ENCODE measurements at places on chromosomes 2 and 18.

DNA sequence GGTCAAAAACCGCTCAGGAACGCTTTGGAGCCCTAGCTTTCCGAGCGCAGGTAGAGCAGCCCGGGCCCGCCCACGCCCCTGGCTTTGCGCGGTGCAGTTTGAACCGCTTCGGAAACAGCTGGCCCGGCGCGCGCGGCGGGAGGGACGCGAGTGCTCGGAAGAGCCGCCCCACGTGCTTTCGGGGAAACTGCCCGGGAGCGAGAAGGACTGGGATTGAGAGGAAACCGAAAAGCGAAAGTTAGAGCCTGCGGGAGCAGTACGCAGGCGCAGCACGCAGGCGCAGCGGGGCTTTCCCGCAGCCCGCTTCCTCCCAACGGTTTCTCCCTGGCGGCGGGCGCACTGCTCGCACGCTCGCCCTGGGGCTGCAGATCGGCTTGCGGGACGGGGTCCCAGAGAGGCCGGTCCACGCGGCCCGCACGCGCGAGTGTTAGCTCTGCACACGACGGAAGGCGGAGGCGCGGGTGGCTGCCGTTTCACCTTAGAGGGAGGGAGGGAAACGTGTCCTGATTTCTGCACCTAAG, 6.3 kb upstream of the STAT1 start:
- no peak overlapping the region for H3K27ac ChIP-seq
- DNase-seq = peak; percentile 99
- no peak overlapping the region for H3K4me3 ChIP-seq
- H3K4me1 ChIP-seq = peaks cover 32% of the 10 kb centered on the region
- H3K27me3 ChIP-seq = no peaks in the 10 kb centered on the region

- peak overlapping the region; percentile 60 for H3K4me3 ChIP-seq
- DNase-seq = no peak
- H3K4me1 ChIP-seq = peaks cover 55% of the 10 kb centered on the region
- H3K27me3 ChIP-seq = no peaks in the 10 kb centered on the region
- peak overlapping the region; percentile 63 for H3K27ac ChIP-seq
Measured at GRCh38 chr2:233414777-233415570, 60.7 kb downstream of the DGKD start.

DNA sequence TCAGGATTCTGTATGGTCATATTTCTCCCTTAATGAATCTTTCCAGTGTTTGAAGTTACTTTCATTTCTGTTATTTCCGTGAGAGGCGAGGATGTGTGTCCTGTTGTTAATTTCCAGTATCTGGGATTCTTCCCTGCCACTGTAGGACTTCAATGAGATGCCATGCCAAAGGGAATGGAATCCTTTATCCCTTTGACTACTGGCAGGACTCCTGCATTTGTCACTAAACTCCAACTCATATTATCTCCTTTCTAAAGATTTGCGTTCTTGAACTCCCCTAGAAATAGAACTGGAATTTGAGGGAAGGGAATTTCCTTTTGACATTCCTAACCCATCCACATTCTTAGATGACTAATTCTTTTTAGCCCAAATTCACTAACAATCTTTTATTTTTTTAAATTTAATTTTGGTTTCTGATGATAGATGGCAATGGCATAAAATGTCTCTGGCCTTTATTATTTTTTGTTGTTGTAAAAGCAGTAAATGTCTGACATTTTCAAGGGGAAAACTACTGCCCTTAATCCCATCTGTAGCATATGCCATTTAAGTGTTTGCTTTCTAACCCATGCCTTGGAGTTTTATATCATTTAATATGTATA, 87.8 kb upstream of the EML6 start:
- H3K27ac ChIP-seq = no peak overlapping the region
- H3K4me1 ChIP-seq = peaks cover 22% of the 10 kb centered on the region
- no peak overlapping the region for H3K4me3 ChIP-seq
- peaks cover 46% of the 10 kb centered on the region for H3K36me3 ChIP-seq
- no peaks in the 10 kb centered on the region for H3K27me3 ChIP-seq
- no peak for DNase-seq

GRCh38 chr2:112162956-112163355, 24.8 kb downstream of the FBLN7 start:
- H3K27me3 ChIP-seq = peaks cover 10% of the 10 kb centered on the region
- H3K27ac ChIP-seq = no peak overlapping the region
- no peak for DNase-seq
- H3K4me1 ChIP-seq = peaks cover 6% of the 10 kb centered on the region
- no peak overlapping the region for H3K4me3 ChIP-seq

DNA sequence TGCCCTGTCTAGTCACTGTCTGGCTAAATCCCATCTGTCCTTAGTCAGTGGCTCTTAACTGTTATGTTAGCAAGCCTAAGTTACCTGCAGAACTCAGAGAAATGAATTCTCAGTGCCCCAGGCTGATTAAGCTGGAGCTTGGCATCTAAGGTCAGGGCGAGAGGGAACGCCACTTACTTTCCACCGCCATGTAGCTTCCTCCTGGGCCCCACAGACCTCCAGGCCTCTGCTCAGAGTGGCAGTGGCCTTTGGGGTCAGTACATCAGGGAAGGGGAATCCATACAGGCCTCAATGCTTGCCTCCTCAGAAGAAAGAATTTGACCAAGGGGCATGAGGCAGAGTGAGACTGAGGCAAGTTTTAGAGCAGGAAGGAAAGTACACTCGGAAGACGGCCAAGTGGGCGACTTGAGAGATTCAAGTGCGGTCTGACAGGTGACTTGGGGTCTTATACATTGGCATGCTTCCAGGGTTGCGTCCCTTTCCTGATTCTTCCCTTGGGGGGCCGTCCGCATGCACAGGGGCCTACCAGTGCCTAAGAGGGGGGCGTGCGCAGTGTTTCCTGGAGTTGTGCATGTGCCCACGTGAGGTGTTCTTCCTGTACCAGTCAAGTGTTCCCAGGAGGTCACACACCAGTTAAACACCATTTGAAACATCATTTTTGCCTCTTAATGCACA, 64.1 kb downstream of the EMILIN2 start:
- H3K4me3 ChIP-seq = no peak overlapping the region
- no peak for DNase-seq
- peaks cover 11% of the 10 kb centered on the region for H3K36me3 ChIP-seq
- no peak overlapping the region for H3K27ac ChIP-seq

DNA sequence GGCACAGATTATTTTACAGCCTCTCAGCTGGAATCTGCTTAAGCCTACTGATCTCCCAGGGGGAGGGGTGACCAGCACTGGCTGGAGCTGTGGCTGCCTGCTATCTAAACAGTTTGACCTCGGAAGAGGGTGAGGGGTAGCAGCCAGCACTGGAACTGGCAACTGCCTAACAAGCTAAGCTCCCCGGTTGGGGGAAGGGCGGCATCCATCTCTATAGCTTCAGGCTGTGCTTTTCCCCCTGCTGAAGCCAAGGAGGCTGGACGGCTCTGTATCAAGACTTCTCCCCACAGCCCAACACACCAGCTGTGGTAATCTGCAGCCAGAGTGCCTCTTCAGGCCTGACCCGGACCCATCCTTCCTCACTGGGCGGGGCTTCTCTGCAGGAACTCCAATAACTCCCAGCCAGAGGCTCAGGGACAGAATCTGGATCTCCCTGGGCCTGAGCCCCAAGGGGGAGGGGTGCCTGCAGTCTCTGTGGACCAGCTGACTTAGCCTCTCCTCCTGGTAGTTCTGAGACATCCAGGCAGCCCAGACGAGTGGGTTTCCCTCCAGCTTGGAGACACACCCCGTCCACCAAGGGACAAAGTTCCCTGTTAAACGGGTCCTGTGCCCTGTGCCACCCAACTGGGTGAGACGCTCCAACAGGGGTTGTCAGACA, 560.2 kb downstream of the LRP1B start:
- H3K4me3 ChIP-seq = no peak overlapping the region
- no peaks in the 10 kb centered on the region for H3K27me3 ChIP-seq
- no peak overlapping the region for H3K27ac ChIP-seq
- no peak for DNase-seq

DNA sequence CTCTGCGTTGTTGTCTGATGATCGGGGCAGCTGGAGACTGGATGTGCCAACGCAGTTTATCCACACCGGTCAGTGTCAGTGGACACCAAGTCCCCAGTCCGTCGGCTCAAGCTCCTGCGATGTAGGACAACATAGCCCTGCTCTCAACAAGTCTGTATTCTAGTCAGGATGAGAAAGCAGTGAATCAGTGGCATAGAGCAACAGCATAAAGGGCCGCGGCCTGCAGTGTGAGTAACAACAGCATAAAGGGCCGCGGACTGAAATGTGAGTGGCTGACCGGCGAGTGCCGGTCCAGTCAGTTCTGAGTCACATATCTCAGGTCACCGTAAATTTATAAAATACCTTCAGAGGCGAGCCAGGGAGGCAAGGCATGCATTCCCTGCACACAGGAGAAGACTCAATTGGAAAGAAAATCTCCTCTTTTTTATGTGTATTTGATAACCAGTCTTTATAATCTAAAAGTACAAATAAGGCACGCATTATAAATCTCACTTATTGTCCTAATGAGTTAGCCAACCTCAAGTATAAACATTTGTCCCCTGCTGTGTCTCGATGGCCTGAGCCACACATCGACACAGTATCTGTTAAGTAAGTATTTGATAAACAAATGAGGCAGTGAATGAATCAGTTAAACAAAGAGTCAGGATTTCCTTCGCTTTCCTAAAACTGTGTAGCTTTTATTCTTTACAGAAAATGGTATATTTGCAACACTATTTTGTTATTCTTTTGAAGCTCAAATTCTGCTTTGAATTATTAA, 33.8 kb upstream of the NFATC1 start:
- no peak for DNase-seq
- no peak overlapping the region for H3K27ac ChIP-seq
- no peaks in the 10 kb centered on the region for H3K4me1 ChIP-seq
- H3K27me3 ChIP-seq = no peaks in the 10 kb centered on the region
- H3K4me3 ChIP-seq = no peak overlapping the region

- H3K27me3 ChIP-seq = no peaks in the 10 kb centered on the region
- peak overlapping the region; percentile 86 for H3K4me3 ChIP-seq
- DNase-seq = no peak
Measured at GRCh38 chr2:157414050-157414449, 29.8 kb downstream of the CYTIP start.

DNA sequence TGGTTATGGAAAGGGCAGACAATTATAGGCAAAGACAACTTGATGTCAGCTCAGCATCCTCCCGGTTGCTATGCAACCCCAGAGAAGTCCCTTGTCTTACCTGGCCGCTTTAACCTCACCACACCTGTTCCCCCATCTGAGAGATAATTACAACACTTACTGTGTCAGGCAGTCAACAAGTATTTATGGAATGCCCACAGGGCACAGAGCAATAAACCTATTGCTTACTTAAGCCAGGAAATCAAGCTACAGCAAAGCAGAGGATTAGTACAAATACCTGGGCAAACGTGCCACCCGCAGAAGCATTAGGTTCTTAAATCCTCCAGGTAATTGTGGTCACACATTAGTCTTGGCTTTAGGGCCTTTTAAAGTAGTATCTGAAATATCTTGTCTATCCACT, 320.4 kb upstream of the REV1 start:
- no peak for DNase-seq
- H3K4me1 ChIP-seq = no peaks in the 10 kb centered on the region
- H3K36me3 ChIP-seq = no peaks in the 10 kb centered on the region
- no peak overlapping the region for H3K27ac ChIP-seq

DNA sequence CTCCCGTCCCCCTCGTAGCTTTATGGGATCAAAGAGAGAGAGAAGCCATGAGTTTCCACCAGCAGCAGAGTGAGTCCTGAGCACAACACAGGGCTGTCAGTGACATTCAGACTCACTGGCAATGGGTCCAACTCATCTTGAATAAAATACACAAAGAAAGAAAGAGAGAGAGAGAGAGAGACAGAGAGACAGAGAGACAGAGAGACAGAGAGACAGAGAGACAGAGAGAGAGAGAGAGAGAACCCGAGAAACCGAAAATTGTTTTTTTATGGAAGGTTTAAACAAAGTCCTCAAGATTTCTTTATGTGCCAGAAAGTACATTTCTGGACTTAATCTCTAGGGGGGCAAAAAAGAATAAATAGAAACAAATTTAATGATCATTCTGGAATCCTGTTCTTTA, 11.5 kb upstream of the BCL2 start:
- no peaks in the 10 kb centered on the region for H3K27me3 ChIP-seq
- peaks cover 15% of the 10 kb centered on the region for H3K36me3 ChIP-seq
- no peak overlapping the region for H3K27ac ChIP-seq
- H3K4me3 ChIP-seq = no peak overlapping the region
- no peaks in the 10 kb centered on the region for H3K4me1 ChIP-seq

DNA sequence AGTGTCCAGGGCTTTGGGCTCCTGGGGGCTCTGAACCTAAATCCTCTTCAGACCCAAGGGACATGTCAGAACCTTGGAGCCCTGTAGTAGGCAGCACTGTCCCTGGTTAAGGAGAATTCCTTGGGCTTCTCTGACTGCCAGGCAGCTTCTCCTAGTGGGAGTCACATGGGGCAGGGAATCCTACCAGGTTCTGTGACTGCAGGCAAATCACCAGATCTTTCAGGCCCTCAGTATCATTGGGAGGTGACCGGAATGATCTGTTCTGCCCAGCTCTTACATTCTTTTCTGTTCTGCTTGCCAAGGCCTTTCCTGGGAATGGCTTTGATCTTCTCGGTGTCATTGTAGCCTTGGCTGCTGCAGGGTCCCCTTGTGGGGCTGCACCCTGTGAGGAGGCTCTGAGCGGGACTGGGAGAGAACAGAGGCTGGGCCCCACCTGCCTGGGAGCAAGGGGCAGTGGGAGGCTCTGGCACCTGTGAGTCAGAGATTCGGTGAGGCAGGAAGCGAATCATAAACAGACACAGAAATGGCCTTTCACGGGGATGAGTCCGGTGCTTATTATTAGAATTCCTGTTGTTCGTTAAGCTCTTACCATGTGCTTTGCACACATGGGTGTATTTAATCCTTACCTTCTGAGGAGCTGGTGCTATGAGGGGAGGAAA, 14.1 kb downstream of the CEP68 start:
- H3K27me3 ChIP-seq = no peaks in the 10 kb centered on the region
- DNase-seq = no peak
- H3K27ac ChIP-seq = peak overlapping the region; percentile 70
- H3K4me1 ChIP-seq = peaks cover 19% of the 10 kb centered on the region

- peaks cover 16% of the 10 kb centered on the region for H3K4me1 ChIP-seq
- no peaks in the 10 kb centered on the region for H3K36me3 ChIP-seq
- no peak overlapping the region for H3K4me3 ChIP-seq
- DNase-seq = no peak
- H3K27me3 ChIP-seq = peaks cover 6% of the 10 kb centered on the region
Measured at GRCh38 chr18:11978956-11979355, 2.4 kb upstream of the IMPA2 start.

- peaks cover 33% of the 10 kb centered on the region for H3K36me3 ChIP-seq
- H3K27me3 ChIP-seq = no peaks in the 10 kb centered on the region
- H3K4me1 ChIP-seq = peaks cover 2% of the 10 kb centered on the region
- DNase-seq = no peak
- no peak overlapping the region for H3K4me3 ChIP-seq
- H3K27ac ChIP-seq = no peak overlapping the region
Measured at GRCh38 chr2:53739032-53739431, 28.6 kb upstream of the CHAC2 start.

- H3K4me3 ChIP-seq = no peak overlapping the region
- no peaks in the 10 kb centered on the region for H3K4me1 ChIP-seq
- no peak overlapping the region for H3K27ac ChIP-seq
Measured at GRCh38 chr2:35787302-35788031, 568.1 kb upstream of the CRIM1 start.
